ENCODE measurements at places on chromosomes 1 and 21. TPM values are rescaled to one million over a fixed set of nuclear protein-coding genes. Genes with fewer than 3 reads are reported as not detected.
A peak's percentile ranks its signal among the peaks of the same experiment; 100 is the strongest.

DNA sequence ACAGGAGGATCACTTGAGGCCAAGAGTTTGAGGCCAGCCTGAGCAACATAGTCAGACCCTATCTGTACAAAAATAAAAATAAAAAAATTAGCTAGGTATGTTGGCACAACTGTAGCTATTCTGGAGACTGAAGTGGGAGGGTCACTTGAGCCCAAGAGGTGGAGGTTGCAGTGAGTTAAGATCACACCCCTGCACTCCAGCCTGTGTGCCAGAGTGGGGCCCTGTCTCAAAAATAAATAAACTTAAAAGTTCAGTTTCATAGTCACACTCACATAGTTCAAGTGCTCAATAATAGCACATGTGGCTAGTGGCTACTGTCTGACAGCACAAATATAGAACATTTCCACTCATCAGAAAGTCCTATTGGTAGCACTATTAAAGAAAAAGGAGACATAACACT is 5.2 kb upstream of the EVI5 start:
- no peak overlapping the region for H3K4me3 ChIP-seq
- H3K36me3 ChIP-seq = no peaks in the 10 kb centered on the region
- no peak overlapping the region for H3K27ac ChIP-seq

The ANKRD45 gene
- 0.42 TPM for total RNA-seq

The KCNK1 gene
- 24.3 TPM for total RNA-seq

- no peak overlapping the region for H3K27ac ChIP-seq
- no peaks in the 10 kb centered on the region for H3K27me3 ChIP-seq
- no peaks in the 10 kb centered on the region for H3K4me1 ChIP-seq
Measured at GRCh38 chr1:39317910-39318633, 113.6 kb downstream of the MACF1 start.

- peak; percentile 69 for DNase-seq
- H3K27ac ChIP-seq = peak overlapping the region; percentile 98
- H3K27me3 ChIP-seq = no peaks in the 10 kb centered on the region
Measured at GRCh38 chr1:24416666-24417391, 1.2 kb downstream of the NIPAL3 start.

The MSH4 gene
- 0.17 TPM for total RNA-seq

DNA sequence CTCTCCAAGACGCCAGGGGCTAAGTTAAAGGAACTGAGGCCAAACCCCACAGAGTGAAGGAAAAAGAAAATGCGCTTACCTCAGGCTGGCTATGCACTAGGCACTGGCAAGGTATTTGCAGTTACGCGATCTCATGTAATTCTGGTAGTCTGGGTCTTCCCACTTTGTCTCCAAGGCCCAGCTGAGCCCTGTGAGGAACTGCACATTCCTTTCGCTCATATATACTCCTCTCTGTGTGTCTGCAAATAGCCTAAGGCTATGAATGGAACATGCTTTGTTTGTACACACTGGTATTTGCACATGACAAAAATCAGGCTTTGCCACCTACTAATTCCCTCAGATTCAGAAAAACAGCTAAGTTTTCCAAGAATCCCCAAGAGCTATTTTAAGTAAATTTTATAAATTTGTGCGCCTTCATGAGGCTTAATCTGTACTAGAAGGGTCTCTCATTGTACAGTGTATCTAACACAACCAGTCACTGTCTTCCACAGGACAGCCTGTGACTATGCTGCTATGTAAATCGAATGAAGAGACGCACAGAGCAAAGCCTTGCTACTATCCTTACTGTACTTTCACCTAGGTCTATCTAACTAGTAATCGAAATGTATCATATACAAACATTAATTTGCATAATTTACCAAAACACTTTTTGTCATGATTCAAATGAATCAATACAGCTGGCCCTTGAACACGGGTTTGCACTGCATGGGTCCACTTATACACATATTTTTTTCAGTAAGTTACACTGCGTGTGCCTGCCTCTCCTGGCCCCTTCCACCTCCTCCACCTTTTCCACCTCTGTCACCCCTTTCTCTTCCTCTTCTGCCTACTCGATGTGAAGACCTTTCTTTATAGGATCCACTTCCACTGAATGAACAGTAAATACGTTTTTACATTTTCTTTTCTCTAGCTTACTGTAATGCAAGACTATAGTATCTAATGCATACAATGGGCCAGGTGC is 87.0 kb downstream of the SIPA1L2 start:
- DNase-seq = no peak
- H3K4me1 ChIP-seq = peaks cover 61% of the 10 kb centered on the region

GRCh38 chr1:54710434-54710833 is 5.2 kb upstream of the TTC4 start:
- no peak overlapping the region for H3K27ac ChIP-seq
- peaks cover 6% of the 10 kb centered on the region for H3K36me3 ChIP-seq
- H3K27me3 ChIP-seq = peaks cover 43% of the 10 kb centered on the region
- DNase-seq = no peak
- peaks cover 6% of the 10 kb centered on the region for H3K4me1 ChIP-seq

DNA sequence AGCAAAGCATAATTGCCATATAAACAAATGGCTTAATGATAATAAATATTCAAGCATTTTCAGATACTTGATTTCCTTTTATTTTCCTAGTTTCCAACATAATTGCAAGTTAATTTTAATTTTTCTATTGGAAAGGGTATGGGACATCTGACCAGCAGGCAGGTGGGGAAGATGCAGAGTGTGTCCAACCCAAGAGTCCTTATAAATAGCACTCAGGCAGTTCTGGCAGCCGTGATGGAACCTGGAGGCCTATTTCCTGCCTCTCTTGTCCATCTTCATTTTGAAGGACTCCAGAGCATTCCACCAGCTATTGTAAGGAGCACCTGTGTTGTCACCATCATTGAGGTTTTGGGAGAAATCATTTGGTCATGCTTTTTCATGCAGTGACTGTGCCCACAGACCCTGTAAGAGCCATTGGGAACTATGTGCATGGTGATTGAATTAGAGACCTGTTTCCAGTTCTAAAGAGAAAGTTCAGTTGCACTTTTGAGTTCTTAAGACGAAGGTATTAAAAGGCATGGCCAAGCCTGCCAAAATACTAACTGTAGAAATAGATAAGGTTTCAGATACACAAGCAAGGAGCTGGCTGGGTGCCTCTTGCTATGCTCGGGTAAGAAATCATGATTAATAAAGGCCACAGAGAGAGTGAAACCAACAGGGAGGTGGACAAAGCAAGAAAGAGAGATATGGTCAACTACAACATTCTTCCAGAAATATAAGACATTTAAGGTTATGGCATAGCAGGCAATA is 92.3 kb downstream of the SPATA46 start:
- no peaks in the 10 kb centered on the region for H3K27me3 ChIP-seq
- H3K27ac ChIP-seq = no peak overlapping the region
- peaks cover 21% of the 10 kb centered on the region for H3K4me1 ChIP-seq
- no peak overlapping the region for H3K4me3 ChIP-seq
- no peak for DNase-seq

- no peaks in the 10 kb centered on the region for H3K36me3 ChIP-seq
- no peak overlapping the region for H3K27ac ChIP-seq
- H3K27me3 ChIP-seq = no peaks in the 10 kb centered on the region
- DNase-seq = no peak
- no peak overlapping the region for H3K4me3 ChIP-seq
Measured at GRCh38 chr1:236257216-236257615, 24.5 kb downstream of the ERO1B start.

The ZNF684 gene
- 1.8 TPM for total RNA-seq

GRCh38 chr1:95308276-95309030 is 74.4 kb downstream of the RWDD3 start:
- H3K4me3 ChIP-seq = no peak overlapping the region
- no peaks in the 10 kb centered on the region for H3K36me3 ChIP-seq
- DNase-seq = no peak
- H3K27me3 ChIP-seq = peaks cover 31% of the 10 kb centered on the region
- H3K4me1 ChIP-seq = no peaks in the 10 kb centered on the region

DNA sequence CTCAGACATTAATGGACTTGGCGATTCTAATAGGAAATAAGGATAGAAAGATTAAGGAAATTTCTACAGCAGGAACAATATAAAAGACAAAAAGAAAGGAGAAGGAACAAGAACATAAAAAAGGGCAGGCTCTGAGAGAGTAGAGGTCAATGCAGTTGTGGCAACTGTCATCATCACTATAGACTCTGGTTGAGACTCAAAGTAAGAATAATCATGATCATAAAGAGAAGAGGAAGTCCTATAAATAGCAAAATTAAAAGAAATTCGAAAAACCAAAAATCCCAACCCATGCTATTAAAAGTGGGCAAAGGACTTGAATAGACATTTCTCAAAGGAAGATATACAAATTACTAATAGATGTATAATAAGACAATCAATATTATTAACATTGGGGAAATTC is 14.4 kb upstream of the XCL1 start:
- no peak for DNase-seq
- no peak overlapping the region for H3K4me3 ChIP-seq
- H3K27ac ChIP-seq = no peak overlapping the region
- H3K36me3 ChIP-seq = no peaks in the 10 kb centered on the region

The NCMAP gene
- total RNA-seq = not detected

The VSIG8 gene
- total RNA-seq = not detected

DNA sequence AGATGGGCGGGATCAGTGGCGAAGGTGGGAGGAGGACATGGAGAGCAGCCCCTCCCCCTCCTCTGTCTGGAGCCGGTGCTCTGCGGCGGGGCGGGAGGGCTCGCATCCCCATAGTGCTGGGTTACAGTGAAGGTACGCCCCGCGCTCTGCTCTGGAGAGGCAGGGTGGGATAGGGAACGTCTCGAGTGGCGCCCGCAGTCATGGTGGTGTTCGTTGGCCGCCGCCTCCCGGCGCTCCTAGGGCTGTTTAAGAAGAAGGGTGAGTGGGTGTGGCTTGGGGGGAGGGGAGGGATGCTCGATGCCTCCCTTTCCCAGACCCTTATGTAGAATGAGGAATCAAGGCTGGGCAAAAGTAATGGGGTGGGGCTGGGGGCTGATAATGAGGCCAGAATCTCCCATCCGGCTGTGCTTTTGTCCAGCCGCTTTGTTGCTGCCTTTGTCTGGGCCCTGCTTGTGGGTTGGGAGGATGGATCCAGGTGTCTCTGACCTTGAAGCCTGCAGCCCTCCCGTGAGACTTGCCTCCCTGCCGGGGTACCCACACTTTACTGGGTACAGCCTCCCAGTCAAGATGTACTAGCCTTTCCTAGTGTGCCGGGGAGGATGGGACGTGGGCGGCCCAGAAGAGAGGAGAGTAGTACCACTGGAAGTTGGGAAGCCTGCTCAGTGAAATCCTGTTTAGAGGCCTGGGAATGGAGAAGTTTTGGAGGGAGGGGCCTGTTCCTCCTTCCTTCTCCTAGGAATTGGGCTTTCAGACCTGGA is 51.4 kb downstream of the YARS1 start:
- H3K36me3 ChIP-seq = peaks cover 44% of the 10 kb centered on the region
- peaks cover 46% of the 10 kb centered on the region for H3K4me1 ChIP-seq

DNA sequence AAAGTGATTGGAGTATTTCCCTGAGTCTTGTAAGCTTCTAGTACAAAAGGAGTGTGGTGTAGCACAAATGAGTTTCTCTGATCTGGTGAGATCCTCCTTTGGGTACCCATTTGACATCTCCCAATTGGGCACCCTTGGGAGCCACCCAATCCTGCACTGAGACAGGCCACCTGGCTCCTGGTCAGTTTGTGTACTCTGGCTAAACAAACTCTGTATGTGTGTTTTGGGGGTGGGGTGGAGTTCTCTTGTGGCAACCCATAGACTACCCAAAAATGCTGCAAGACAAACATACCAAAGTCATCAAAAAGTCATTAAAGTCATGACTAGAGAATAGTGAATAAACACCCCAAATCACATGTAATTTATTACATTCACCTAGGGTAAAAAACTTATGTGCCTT is 8.4 kb upstream of the HIVEP3 start:
- no peaks in the 10 kb centered on the region for H3K36me3 ChIP-seq
- H3K27me3 ChIP-seq = peaks cover 39% of the 10 kb centered on the region
- no peak for DNase-seq
- H3K27ac ChIP-seq = no peak overlapping the region
- no peak overlapping the region for H3K4me3 ChIP-seq
- H3K4me1 ChIP-seq = no peaks in the 10 kb centered on the region

- peaks cover 4% of the 10 kb centered on the region for H3K36me3 ChIP-seq
- no peak overlapping the region for H3K4me3 ChIP-seq
- no peak overlapping the region for H3K27ac ChIP-seq
- no peaks in the 10 kb centered on the region for H3K4me1 ChIP-seq
- no peak for DNase-seq
Measured at GRCh38 chr1:104973516-104973915, 1223.8 kb downstream of the AMY1C start.

DNA sequence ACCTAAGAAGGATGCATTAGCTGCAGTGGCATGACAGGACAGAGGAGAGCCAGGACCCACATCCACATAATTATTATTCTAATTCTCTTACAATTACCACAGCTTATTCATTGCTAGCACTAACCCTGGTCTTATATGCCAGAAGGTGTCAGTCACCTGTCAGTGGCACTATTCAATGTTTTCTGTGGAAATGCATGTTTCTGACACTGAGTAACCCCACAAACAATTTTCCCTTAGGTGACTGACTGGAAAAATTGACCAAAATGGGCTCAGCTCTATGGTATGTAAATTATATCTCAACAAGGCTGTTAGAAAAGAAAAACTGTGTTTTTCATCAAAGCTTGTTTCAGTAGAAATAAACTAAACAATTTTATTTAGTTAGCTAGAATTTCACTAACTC is 117.9 kb upstream of the KRTAP19-8 start:
- no peak overlapping the region for H3K4me3 ChIP-seq
- peaks cover 3% of the 10 kb centered on the region for H3K4me1 ChIP-seq
- no peaks in the 10 kb centered on the region for H3K36me3 ChIP-seq
- H3K27ac ChIP-seq = no peak overlapping the region
- no peak for DNase-seq
- H3K27me3 ChIP-seq = no peaks in the 10 kb centered on the region

- no peak overlapping the region for H3K27ac ChIP-seq
- peaks cover 5% of the 10 kb centered on the region for H3K36me3 ChIP-seq
- DNase-seq = no peak
- H3K4me1 ChIP-seq = no peaks in the 10 kb centered on the region
- H3K27me3 ChIP-seq = peaks cover 65% of the 10 kb centered on the region
Measured at GRCh38 chr1:19988267-19989006, 9.0 kb upstream of the PLA2G2A start.

- peaks cover 5% of the 10 kb centered on the region for H3K4me1 ChIP-seq
- no peaks in the 10 kb centered on the region for H3K27me3 ChIP-seq
- H3K4me3 ChIP-seq = no peak overlapping the region
- no peak for DNase-seq
Measured at GRCh38 chr1:208598021-208598420, 353.8 kb upstream of the PLXNA2 start.

- H3K27ac ChIP-seq = no peak overlapping the region
- no peak for DNase-seq
- no peak overlapping the region for H3K4me3 ChIP-seq
- peaks cover 29% of the 10 kb centered on the region for H3K27me3 ChIP-seq
Measured at GRCh38 chr1:25098717-25099116, 133.6 kb downstream of the SYF2 start.

DNA sequence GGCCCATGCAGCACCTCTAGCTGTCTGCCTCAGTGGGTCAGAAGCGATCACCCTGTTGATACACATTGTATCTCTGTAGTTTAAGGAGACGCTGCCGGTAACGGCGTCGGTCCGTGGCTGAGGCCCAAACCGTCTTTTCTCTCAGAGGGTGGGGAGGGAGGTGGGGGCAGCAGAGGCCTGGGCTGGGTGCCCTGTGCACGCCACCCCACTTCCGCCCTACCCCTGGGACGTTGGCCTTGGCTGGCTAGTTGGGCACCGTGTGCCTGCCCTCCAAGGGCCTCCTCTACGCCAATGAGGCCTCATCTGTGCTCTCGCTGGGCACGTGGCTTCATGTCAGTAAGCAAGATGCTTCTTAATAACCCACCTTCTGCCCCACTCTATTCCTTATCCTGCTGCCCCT is 9.4 kb downstream of the ZC3H12A start:
- no peaks in the 10 kb centered on the region for H3K27me3 ChIP-seq
- H3K36me3 ChIP-seq = peaks cover 86% of the 10 kb centered on the region
- peak; percentile 21 for DNase-seq
- peaks cover 36% of the 10 kb centered on the region for H3K4me1 ChIP-seq
- H3K27ac ChIP-seq = no peak overlapping the region

The KIF26B gene
- total RNA-seq = 1.6 TPM

The PI4KB gene
- total RNA-seq = 75.3 TPM
